Fibroblast of upper back skin (primary cell): ENCODE measurements at places on chromosomes 2 and 18.
A peak's percentile ranks its signal among the peaks of the same experiment; 100 is the strongest.

- peak; percentile 23 for DNase-seq
Observed at GRCh38 chr18:63119647-63120046, 199.9 kb downstream of the BCL2 start.

DNA sequence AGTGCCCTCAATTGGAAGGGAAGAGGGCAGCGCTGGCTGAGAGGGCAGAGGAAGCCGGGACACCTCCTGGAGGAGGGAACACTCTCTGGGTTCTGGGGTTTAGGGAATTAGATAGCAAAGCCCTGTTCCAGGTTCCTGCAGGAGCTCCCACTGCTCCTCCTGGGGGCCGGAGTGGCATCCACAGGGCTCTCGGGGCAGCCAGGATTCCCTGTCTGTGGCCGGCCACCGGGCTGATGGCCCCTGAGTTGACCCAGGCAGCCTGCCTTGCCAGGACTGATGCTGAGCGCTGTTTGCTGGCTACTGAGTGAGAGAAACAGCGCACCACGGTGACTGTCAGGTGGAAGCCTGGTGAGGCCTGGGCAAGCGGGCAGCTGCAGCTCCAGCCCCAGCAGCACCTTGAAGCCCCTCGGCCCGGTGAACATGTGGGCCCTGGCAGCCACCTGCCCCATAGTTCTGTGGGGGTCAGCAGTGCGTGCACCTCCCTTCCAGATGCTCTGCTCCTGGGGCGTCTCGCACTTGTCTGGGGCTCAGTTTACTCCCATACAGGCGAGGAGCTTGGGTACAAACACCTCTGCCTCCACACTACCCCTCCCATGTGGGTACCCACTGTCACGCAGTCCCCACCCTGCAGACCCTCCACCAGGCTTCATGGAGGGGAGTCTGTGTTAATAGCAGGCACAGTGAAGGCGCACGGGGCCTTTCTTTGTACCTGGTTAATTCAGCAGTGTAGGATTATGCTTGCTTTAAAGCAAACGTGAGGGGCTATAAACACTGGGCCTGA is 7.7 kb upstream of the ALLC start:
- no peak for DNase-seq

DNA sequence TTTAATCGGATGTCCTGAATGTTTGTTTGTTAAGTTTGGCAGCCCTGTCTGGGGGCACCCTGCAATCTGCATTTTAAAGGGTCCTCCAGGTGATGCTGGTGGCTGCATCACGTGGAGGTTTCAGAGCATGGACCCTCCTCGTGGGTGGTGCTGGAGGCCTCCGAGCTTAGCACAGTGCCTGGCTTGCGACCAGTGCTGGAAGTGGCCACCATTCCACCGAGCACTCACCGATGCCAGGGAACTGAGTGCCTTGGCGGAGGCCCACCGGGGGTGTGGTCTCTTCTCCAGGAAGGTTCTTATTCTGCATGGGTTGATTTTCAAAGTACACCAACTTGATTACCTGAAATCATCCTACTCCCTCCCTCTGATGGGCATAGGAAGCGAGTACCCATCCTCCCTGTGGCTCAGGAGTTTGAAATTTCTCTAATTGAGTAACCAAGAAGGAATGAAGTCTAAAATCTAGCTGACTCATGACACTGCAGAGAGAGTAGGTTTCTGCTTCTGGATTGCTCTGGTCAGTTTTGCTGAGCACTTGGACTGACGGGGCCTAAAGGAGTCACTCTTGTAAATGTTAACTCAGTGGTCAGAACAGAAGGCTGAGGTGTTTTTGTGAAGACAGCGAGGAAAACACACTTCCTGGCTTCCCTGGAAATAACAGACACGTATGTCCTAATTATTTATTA is 58.1 kb upstream of the SLC66A3 start:
- peak; percentile 54 for DNase-seq

GRCh38 chr2:126504949-126505348 is 151.0 kb upstream of the GYPC start:
- no peak for DNase-seq

DNA sequence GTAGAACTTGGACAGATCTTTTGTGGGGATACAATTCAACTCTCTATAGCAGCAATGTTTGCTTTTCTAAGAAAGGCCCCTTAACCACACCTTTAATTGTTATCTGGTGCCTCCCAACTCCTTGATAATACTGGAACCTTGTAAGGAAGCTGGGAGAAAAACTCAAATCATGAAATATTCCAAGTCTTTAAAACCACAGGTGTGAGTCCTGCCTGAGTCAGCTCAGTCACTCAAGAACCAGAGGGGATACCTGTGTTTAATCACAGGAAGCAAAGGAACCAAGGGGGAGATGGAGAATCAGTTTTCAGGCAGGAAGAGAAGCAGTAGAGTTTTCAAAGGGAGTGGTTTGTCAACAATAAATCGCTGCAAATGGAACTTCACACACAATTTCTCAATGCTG is 159.9 kb downstream of the LAMA3 start:
- DNase-seq = no peak
